ENCODE measurements at places on chromosomes 5 and 9.
A peak's percentile ranks its signal among the peaks of the same experiment; 100 is the strongest.

DNA sequence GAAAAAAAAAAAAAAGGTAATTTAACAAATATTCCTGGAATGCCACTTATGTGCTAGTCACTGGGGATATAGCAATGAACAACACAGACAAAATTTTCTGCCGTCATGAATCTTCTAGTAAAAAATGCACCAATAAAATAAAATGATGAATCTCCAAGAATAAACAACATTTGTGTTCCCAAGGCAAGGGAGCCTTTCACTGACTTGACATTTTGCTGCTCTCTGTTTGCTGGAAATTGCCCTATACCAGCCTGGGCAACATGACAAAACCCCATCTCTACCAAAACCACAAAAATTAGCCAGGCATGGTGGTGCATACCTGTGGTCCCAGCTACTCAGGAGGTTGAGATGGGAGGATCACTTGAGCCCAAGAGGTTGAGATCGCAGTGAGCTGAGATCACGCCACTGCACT is 64.5 kb upstream of the ERBIN start:
- no peak for DNase-seq

- DNase-seq = no peak
Measured at GRCh38 chr5:100779669-100780375, 123.3 kb downstream of the ST8SIA4 start.

DNA sequence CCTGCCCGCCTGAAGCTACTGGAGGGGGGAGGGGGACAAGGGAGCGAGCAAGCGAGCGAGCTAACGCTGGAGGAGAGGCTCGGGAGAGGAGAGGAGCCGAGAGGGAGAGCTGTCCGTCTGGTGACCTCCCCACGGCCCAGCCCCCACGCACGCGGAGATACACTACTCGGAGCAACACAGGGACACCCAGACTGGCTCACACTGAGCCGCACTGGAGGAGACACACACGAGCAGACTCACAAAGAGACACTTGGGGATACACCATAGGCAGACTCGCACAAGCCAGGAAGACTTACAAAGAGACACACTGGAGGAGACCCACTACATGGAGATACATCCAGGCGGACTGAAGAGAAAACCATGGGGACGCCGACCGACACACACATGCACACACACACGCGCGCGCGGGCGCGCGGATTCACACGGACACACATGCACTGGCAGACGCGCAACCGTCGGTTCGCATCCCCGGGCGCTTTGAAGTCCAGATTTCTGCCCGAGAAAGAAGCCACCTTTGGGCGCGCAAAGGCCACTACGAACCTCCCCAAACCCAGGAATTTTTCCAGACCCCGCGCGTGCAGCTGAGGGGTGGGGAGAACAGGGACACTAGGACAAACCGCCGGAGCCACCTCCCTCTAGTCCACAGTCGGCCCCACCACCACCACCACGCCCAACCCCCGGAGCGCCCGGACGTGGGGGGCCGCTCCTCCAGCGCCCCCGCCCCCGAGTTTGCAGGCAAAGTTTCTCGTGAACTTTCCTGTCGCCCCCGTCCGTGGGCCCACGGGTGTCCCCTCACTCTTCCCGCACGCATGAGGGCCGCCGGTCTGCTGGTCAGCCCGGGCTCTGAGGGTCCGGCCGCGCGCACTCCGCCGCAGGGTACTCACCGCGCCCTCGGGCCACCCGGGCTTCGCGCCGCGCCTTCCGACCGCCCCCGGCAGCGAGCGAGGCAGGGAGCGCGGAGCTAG is 571 bp downstream of the CNTFR start:
- no peak for DNase-seq

GRCh38 chr5:35938568-35939227 is at the start of gene CAPSL:
CAPSL (minus strand) TSS chr5:35938622; CDS start chr5:35921120, 17,502 bp downstream.
- DNase-seq = peak; percentile 10

DNA sequence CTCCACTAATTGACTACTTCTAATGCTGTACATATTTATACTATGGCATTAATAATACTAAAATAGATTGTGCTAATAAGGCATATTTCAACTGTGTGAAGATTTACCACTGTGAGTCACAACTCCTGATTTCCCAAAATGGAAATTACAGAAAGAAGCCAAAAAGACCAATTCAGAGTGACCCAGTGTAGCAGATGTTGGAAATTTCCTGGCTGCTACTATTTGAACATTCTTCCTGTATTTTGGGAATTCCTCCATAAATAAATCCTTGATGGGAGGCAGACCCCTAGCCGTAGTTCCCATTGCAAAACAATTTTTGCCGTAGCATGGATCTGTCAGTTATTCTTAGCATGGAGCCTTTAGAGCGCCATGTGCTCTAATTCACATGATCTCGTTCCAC is 11.4 kb upstream of the PRUNE2 start:
- DNase-seq = no peak

DNA sequence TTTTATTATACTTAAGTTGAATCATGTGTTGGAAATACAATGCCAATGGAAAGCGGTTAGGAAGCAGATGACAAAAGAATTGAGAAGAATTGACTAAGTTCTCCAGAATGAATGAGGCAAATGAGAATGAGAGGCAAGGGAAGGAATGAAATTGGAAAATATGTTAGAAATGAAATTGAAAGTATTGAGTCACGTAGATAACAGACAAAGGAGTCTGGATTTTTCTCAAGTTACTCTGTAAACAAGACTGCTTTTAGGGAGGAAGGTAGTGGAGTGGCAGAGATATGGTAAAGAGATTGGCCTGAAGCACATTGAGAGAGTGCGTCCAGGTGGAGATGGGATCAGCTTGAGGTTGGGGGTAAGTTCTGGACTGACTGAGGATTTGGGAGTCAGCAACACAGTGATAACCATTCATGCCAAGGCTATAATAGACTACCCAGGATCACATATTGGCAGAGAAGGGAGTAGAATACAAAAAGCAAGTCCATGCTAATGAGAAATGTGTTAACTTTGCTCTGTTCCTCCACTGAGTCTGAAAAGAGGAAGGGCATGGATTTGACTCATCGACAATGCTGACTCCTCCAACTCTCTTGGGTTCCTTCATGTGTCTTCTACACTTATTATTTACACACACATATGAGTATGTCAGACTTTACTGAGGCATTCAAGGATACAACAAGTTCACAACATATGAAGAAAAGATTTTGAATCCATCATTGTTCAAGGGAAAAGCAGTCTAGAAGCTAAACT is 814.2 kb upstream of the ZNF608 start:
- no peak for DNase-seq

GRCh38 chr5:88602584-88602983 is 280.4 kb downstream of the MEF2C start:
- no peak for DNase-seq

- DNase-seq = no peak
Measured at GRCh38 chr5:170974461-170974860, 112.6 kb downstream of the RANBP17 start.

GRCh38 chr9:97314503-97314902 is 7.0 kb downstream of the CCDC180 start:
- no peak for DNase-seq

DNA sequence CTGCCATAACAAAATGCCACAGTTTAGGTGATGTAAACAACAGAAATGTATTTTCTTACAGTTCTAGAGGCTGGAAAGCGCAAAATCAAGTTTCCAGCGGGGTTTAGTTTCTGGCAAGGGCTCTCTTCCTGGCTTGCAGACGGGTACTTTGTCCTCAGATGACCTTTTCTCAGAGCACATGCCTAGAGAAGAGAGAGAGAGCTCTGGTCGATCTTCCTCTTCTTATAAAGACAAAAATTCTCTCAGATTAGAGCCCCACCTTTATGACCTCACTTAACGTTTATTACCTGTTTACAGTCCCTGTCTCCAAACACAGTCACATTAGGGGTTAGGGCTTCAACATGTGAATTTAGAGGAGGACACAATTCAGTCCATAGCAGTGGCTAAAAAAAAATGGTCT is 119.7 kb downstream of the CETN3 start:
- no peak for DNase-seq

- DNase-seq = no peak
Measured at GRCh38 chr5:44486591-44486990, 97.4 kb upstream of the FGF10 start.

- DNase-seq = peak; percentile 32
Measured at GRCh38 chr5:80399526-80400239, 8.2 kb upstream of the ZFYVE16 start.

- no peak for DNase-seq
Measured at GRCh38 chr5:34740389-34740806, 84.3 kb downstream of the RAI14 start.

GRCh38 chr5:139649082-139649991 is 1.2 kb downstream of the CXXC5 start:
- DNase-seq = no peak

DNA sequence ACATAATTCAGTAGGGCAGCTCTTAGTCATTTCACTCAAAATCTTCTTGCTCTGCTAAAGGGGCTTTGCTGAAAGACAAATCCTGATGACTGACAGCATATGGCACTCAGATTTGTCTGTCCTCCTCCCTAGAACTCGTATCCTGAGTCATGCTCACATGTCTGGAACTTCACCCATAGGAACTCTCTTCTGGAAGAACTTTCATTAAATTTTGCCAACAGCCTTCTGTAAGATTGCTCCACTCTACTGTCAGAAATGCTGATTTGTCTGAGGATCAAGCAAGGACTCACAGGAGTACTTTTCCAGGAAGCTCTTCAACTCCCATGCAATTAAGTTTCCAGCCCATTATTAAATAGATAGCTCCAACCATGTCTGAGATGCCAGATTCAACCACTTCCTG is 59.8 kb upstream of the SNX2 start:
- no peak for DNase-seq

GRCh38 chr5:6350277-6351090 is 27.9 kb downstream of the MED10 start:
- no peak for DNase-seq

DNA sequence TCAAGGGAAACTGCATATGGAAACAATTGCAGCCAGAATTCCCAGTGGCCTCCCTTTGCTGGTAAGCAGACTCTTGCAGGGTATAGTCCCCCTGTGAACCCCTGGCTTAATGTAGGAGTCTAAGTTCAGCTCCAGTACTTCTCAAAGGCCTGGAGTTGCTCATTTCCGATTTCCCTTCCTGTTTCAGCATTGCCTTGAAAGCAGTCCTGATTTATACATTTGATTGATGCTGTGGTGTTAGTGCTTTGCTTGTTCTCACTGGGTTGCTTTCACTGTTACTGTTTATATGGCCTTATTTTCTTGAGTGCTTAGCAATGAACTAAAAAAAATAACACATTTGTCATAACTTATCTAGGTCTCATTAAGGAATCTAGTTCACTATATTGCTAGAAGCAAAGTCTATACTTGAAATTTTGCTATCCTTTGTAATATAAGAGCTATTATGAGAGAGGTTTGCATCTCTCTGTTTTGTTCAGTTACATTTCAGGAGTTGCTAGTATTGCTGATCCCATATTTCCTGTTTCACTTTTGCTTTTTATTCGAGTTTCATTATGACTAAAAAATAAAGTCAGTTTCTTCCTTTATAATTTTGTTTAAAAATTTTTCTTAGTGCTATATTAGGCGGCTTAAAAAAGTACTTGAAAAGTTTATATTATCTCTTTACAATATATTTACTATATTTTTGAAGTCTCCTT is 122.4 kb upstream of the NMUR2 start:
- peak; percentile 17 for DNase-seq

DNA sequence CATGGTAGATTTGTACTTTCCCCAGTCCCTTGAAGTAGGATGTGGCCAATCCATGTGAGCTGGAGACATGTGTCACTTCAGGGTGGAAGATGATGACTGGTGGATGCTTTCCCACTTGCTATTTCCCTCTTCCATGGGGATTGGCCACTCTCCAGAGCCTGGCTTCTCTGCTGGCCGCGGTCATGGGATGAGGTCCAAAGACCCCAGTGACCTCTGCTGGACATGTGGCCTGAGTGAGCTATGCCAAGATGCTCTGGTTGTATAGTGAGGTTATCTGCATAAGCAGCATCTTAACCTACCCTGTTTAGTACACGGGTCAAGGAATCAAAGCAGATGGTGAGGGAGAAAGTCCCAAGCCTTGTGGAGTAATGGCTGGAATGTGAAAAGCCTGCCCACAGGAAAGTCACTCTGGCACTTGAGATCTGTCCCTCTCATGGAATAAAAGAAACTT is 47.1 kb downstream of the SH3PXD2B start:
- DNase-seq = no peak

- no peak for DNase-seq
Measured at GRCh38 chr9:108160039-108160438, 670.5 kb upstream of the KLF4 start.

DNA sequence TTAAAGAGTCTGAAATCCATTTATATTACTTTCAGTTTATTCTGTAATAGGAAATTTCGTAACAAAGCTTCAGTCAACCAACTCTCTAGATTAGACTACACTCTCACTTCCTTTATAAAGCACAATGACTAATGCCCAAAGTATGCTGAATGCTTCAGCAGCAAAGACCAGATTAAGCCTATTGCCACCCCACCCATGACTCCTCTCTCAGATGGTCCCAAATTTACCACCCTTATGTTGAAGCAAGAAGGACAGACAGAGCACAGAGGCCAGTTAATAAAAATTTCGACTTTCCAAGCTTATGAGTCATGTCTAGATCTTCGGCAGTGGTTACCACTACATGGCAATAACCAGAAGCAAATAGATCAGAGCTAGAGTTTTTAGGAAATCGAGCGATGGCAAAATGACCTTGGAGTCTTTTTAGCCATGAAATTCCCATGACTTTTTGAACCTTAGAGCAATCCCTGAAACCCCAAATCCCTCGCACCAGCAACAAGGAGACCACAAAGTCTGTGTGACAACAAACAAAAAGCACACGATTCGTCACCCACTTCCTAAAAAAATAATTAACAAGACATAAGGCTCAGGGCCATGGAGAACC is 287.8 kb upstream of the RASA1 start:
- peak; percentile 6 for DNase-seq

- no peak for DNase-seq
Measured at GRCh38 chr5:6718718-6719117, 5.5 kb downstream of the TENT4A start.

- no peak for DNase-seq
Measured at GRCh38 chr9:12554636-12555035, 138.5 kb upstream of the TYRP1 start.

- DNase-seq = no peak
Measured at GRCh38 chr5:120101771-120102170, 362.3 kb upstream of the PRR16 start.

DNA sequence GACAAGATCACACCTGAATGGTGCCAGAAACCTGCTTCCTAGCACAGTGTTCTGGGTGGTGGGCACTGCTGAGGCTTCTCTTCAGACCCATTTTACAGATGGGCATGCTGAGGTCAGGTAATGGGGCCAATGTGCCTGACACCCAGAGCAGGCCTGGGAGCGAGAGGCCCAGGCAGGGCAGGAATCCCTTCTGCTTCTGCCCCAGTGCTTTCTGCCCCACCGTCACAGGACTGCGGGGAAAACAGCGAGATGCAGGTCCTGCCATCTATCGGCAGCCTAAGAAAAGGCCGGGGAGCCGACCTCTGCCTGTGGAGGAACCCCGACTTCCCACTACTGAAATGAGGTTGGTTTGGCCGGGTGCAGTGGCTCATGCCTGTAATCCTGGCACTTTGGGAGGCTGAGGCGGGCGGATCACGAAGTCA is 22.8 kb upstream of the RNU6ATAC start:
- DNase-seq = no peak

DNA sequence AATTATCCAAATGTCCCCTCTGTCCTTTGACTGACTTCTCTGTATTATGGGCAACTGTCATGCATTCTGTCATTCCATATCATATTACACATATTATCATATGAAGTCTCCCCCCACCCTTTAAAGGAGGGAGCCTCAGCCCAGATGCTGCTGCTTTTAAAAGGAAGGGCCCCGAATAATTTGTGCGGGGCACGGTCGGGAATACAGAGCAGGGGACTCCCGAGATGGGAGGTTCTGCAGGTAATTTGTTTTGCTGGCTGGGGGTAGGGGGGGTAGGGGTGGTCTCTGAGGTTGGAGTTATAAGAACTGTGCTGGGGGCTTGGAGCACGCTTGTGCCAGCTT is 10.1 kb upstream of the LHX2 start:
- DNase-seq = no peak

Measured in GM20000 (cell line).